HCEC 1CT (cell line): ENCODE measurements at places on chromosomes 1 and 21.

- DNase-seq = peak; percentile 35
These were observed 29.6 kb downstream of the KCNN3 start for GRCh38 chr1:154840269-154841176.

GRCh38 chr1:48205522-48205921, 17.0 kb upstream of the SLC5A9 start:
- DNase-seq = no peak

DNA sequence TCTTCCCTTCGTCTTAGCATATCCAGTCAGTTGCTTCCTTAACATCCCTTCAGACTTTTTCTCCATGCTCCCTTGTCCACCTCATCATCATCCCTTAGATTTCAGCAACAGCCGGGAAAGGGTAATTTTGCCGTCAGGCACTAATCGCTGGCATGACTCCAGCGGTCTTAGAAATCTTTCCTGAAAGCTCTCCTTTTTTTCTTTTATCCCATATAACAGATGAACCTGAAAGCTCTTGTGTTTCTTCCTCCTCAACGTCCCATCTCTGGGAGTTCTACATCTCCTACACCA, 10.4 kb upstream of the BOLA1 start:
- DNase-seq = peak; percentile 40

DNA sequence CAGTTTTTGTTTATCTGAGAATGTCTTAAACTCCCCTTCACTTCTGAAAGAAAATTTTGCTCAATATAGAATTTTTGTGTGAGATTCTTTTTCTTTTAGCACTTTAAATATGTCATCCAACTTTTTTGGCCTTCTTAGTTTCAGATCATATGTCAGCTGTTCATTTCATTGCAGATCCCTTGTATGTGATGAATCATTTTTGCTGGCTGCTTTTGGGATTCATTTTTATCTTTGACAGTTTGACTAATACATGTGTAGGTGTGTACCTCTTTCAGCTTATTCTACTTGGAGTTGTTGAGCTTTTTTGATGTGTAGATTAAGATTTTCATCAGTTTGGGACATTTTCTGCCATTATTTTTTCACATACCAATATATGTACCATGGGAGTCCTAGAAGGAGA, 156.8 kb downstream of the FASLG start:
- DNase-seq = peak; percentile 19

GRCh38 chr1:243253926-243254232, 1.2 kb downstream of the CEP170 start:
- no peak for DNase-seq

DNA sequence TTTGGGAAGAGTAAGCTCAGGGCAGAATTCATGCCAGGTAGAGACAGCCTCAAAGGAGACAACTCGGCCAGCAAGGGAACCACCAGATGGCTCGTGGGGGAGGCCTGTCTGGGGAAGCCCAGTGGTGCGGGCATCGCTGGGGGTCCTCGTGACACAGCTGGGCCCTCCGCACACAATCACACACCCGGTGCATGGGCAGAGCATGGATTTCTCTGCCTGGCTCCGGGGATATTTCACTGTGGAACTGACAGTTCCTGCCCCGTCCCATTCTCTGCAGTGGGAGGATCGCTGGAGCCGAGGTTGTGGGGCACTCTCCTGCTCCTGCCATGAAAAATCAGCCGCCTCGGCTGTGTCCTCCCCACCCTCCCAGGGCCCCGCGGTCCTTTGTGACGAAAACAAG, 108.0 kb downstream of the CRYAA start:
- no peak for DNase-seq

- peak; percentile 92 for DNase-seq
These were observed at the start of gene RCAN3 for GRCh38 chr1:24502709-24503058. RCAN3 (plus strand) TSS chr1:24502836; CDS start chr1:24514373, 11,537 bp downstream.

DNA sequence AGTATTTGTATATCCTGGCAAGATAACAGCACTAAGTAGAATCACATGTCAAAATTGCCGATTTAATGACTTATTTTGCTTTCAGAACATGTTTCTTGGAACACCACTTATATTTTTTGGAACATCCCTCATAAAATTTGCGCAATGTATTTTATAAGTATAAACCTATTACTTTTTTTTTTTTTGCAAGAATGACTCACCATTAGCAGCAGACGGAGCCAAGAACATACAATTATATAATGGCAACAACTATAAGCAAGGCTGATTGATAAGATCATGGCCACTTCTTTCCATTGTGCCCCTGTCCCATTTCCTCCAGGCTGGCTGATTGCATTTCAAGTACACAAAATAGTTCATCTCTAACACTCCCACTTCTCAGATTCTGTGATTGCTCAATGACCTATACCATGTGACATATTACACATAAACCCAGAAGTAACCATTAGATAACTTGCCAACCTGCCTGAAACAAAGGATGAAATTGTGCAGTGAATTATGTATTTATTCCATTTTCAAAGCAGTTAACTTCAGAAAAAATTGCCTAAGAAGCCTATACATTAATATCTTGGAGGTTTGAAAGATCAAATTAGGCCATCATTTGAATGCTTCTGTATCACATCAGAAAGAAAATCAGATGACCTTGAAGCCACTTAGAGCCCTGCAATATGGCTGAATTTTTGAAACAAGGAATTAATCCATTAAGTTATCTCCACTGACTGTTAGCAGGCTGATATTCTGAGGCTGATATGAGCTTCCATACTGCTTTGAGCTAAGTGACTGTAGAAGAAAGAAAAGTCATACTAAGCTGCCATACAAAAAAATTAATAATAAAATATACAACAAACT, 77.8 kb upstream of the PRMT6 start:
- DNase-seq = peak; percentile 23

- no peak for DNase-seq
These were observed 142.1 kb upstream of the WNT4 start for GRCh38 chr1:22284906-22285548.

GRCh38 chr1:44405031-44405797, at the start of gene RNF220:
RNF220 (plus strand) TSS chr1:44405255.
- DNase-seq = no peak

- DNase-seq = no peak
These were observed 110.1 kb downstream of the VPS13D start for GRCh38 chr1:12339811-12340543.

DNA sequence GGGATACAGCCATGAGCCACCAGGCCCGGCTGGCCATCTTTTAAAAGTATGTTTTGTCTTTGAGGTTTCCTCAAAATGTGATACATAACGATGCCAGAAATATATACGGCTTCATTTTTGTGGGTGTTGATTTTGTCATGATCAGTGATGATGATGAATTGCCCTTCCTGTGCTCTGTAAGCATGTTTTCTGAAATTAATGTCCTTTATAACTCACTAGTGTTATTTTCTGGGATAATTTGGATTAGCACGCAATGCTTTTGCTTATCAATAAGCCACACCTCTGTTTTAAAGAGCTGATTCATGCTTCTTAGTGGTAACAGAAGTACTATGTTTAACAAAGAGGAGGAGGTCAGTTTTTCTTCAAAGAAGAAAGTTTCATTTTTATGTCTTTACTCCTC, 25.6 kb downstream of the PHACTR4 start:
- DNase-seq = no peak

GRCh38 chr1:181452746-181453145, 30.6 kb upstream of the CACNA1E start:
- no peak for DNase-seq

GRCh38 chr1:156777573-156777972, 10.2 kb downstream of the PRCC start:
- DNase-seq = no peak

DNA sequence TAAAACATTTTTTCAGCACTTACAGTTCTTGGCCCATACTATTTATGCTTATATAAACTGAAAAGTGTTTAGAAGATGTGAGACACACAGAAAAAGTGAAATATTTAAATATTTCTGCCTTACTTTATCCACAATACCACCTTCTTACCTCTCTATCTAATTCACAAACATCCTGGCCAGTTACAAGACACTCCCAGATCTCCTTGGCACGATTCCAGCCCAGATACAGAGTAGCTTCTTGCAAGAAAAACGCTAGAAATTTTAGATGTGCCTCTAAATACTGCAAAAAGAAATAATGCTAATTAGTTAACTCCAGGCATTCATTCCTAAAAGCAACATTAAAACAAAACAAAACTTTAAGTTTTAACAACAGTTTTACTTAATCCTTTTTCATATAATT, 68.4 kb downstream of the USP24 start:
- no peak for DNase-seq

- DNase-seq = no peak
These were observed 22.1 kb downstream of the SLC2A7 start for GRCh38 chr1:9004031-9004699.

- DNase-seq = no peak
These were observed 143.8 kb downstream of the PCBP3 start for GRCh38 chr21:45787371-45787770.

GRCh38 chr1:160177231-160177630, 13.1 kb upstream of the CASQ1 start:
- no peak for DNase-seq

DNA sequence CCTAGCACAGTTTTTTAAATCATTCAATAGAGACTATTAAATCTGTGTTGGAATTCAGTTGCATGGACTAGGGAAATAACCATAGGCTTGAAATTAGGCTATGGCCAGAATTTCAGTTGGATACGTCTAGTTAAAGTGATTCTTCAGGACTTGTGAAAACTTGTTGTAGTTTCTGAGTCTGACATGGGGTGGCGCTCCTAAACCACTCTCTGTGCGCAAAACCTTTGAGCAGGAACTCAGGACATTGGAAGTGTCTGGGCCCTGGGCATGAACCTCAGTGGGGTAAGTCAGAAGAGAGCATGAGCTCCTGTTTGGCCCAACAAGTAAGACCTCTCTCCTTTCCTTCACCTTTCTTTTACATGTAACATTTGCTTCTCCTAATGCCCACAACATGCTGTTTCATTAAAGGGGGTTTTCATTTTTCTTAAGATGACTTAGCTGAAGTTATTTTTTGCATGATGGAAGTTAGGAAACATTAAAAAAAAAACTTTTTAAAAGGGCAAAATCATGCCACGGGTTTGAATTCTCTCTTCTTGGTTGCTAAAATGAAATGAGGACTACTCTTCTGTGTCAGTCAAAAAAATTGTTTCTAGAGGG, 17.1 kb upstream of the CCDC190 start:
- peak; percentile 80 for DNase-seq

GRCh38 chr1:21894034-21894881, 42.9 kb downstream of the HSPG2 start:
- no peak for DNase-seq

GRCh38 chr1:5921129-5921528, 71.1 kb downstream of the NPHP4 start:
- DNase-seq = no peak

- no peak for DNase-seq
These were observed 15.3 kb downstream of the MAN1C1 start for GRCh38 chr1:25631750-25632485.

GRCh38 chr21:46188226-46189212, 4.3 kb upstream of the SPATC1L start:
- DNase-seq = peak; percentile 35

- DNase-seq = no peak
These were observed 18.1 kb downstream of the CFAP74 start for GRCh38 chr1:1985375-1986050.

- DNase-seq = no peak
These were observed 58.9 kb downstream of the VPS26C start for GRCh38 chr21:37208056-37208721.

GRCh38 chr1:212601524-212601923, 7.0 kb upstream of the ATF3 start:
- DNase-seq = no peak

GRCh38 chr21:36743446-36743845, 44.5 kb downstream of the SIM2 start:
- no peak for DNase-seq

GRCh38 chr1:3418600-3418999, 35.9 kb upstream of the ARHGEF16 start:
- no peak for DNase-seq

- DNase-seq = no peak
These were observed 1.4 kb upstream of the ANKRD13C start for GRCh38 chr1:70355920-70356319.

GRCh38 chr1:151371370-151372057, 991 bp downstream of the SELENBP1 start:
- peak; percentile 20 for DNase-seq

- DNase-seq = no peak
These were observed 17.5 kb upstream of the TACSTD2 start for GRCh38 chr1:58594546-58594945.

DNA sequence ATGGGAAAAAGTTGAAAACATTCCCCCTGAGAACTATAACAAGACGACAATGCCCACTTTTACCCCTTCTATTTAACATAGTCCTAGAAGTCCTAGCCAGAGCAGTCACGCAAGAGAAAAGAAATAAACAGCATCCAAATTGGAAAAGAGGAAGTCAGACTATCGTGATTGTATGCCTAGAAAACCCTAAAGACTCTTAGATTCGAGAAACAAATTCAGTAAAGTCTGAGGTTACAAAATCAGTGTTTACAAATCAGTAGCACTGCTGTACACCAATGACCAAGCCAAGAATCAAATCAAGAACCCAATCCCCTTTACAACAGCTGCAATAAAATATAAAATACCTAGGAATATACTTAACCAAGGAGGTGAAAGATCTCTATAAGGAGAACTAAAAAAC, 72.4 kb downstream of the POU2F1 start:
- no peak for DNase-seq

DNA sequence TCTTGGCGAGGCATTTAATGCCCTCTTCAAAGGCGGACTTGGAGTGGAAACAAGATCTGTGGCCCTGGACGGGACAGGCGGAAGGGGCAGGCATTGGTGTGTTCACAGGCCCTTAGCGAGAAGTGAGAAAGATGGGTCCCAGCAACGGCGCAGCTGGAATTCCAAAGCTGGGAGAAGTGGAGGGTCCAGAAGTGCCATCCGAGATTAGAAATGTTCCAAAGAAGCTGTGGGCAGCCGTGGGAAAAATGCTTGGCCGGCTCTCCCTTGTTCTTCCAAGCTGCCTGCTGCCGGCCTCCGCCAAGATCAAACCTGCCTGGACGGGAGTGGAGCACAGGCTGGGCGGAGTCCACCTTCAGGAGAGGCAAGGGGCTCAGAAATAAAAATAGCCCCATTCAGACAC, 69.4 kb upstream of the ACTRT2 start:
- DNase-seq = no peak

DNA sequence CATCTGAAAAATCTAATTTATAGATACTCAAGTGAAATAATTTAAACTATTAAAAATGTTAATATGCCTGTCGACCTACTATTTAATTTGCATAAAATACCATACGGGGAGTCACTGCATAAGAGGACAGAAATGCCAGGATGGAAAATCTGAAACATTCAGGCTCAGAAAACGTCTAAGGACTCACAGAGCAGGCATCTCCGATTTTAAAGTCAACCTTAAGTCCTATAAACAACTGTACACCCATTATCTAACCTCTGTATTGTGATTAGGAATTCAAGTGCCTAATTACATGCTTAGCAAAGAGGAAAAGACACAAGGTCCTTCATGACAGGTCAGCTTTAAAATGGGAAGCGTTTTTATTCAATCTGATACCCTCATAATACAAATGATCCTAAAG, 49.2 kb downstream of the ZBTB18 start:
- no peak for DNase-seq

DNA sequence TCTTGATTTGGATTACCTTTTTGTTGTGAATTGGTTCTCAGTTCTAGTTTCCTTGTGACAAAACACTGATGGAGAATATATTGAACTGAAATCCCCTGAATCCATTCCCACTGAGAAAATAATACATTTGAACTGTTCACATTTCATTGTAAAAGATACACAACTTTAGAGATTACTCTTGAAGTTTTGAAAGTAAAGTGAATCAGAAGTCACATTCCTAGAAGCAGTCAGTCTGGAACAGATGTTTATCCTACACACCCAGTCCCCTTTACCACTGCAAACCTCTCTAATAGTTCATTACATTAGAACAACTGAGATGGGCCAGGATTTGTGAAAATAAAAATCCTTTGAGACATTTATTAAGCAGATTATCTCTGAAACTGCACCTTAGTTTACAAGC, 3.4 kb downstream of the RERE start:
- DNase-seq = no peak
